ENCODE measurements at places on chromosomes 3 and 15. TPM values are rescaled to one million over a fixed set of nuclear protein-coding genes. Genes with fewer than 3 reads are reported as not detected.

FAM174B gene
- 7.6 TPM for total RNA-seq

SLC15A2 gene
- 0.07 TPM for total RNA-seq

GLDN gene
- total RNA-seq, result 0.07 TPM

EXOG gene
- total RNA-seq, result 9.7 TPM

CFAP100 gene
- not detected for total RNA-seq

PLSCR2 gene
- total RNA-seq, result not detected
